ENCODE measurements at places on chromosomes 2 and 18. TPM values are rescaled to one million over a fixed set of nuclear protein-coding genes. Genes with fewer than 3 reads are reported as not detected.

The SLC38A11 gene
- not detected for total RNA-seq

The LAMA3 gene
- 3.5 TPM for total RNA-seq

The SERPINB3 gene
- not detected for total RNA-seq

The FAM124B gene
- total RNA-seq: not detected

The UBR3 gene
- 13.4 TPM for total RNA-seq

The ANKRD30BL gene
- total RNA-seq: not detected

The CRYBA2 gene
- not detected for total RNA-seq

The HNMT gene
- 17.0 TPM for total RNA-seq

The SATB2 gene
- 3.1 TPM for total RNA-seq

The GPR155 gene
- total RNA-seq: 1.2 TPM

The CSRNP3 gene
- total RNA-seq: 1.2 TPM

The FHOD3 gene
- 1.9 TPM for total RNA-seq

The MC5R gene
- total RNA-seq: not detected

The SPC25 gene
- 0.35 TPM for total RNA-seq

The UGT1A5 gene
- total RNA-seq: not detected

The TMEM169 gene
- 0.43 TPM for total RNA-seq

The MRPS5 gene
- 35.1 TPM for total RNA-seq

The CNRIP1 gene
- 26.6 TPM for total RNA-seq

The DTNA gene
- total RNA-seq: 16.1 TPM

The ZAP70 gene
- total RNA-seq: 2.2 TPM

The POTEC gene
- total RNA-seq: not detected

The TDRD15 gene
- total RNA-seq: not detected

The TEX44 gene
- total RNA-seq: not detected

The PKDCC gene
- 134 TPM for total RNA-seq

The LINC00305 gene
- not detected for total RNA-seq

The AAMP gene
- total RNA-seq: 112 TPM

The GAREM2 gene
- 2.8 TPM for total RNA-seq
